ENCODE measurements at places on chromosomes 11 and 22. TPM values are rescaled to one million over a fixed set of nuclear protein-coding genes. Genes with fewer than 3 reads are reported as not detected.

The PACSIN3 gene
- 15.2 TPM for total RNA-seq

The TPBGL gene
- total RNA-seq, result 0.22 TPM

The LMO2 gene
- 0.57 TPM for total RNA-seq

The MRGPRG gene
- not detected for total RNA-seq

The APIP gene
- 28.9 TPM for total RNA-seq

The INTS4 gene
- total RNA-seq, result 49.3 TPM

The DGCR6 gene
- total RNA-seq, result 1.6 TPM

The VPREB1 gene
- not detected for total RNA-seq

The SEPTIN5 gene
- total RNA-seq, result 0.38 TPM

The CFL1 gene
- total RNA-seq, result 977 TPM

The MYEOV gene
- total RNA-seq, result not detected

The SYT9 gene
- not detected for total RNA-seq

The POLA2 gene
- total RNA-seq, result 57.6 TPM

The DNAJB7 gene
- not detected for total RNA-seq

The MN1 gene
- 0.08 TPM for total RNA-seq

The MAPK8IP2 gene
- total RNA-seq, result 0.05 TPM

The USP47 gene
- 48.3 TPM for total RNA-seq

The ZW10 gene
- total RNA-seq, result 20.1 TPM

The NPTXR gene
- 2.2 TPM for total RNA-seq

The SPDYC gene
- total RNA-seq, result not detected

The KIF18A gene
- total RNA-seq, result 2.9 TPM

The PLAAT5 gene
- 0.24 TPM for total RNA-seq

The ANGPTL5 gene
- not detected for total RNA-seq

The SYTL2 gene
- 2.7 TPM for total RNA-seq

The OR5D14 gene
- total RNA-seq, result not detected

The SEC14L2 gene
- 10.4 TPM for total RNA-seq

The BTG4 gene
- not detected for total RNA-seq

The XKR3 gene
- total RNA-seq, result not detected

The OR52E8 gene
- total RNA-seq, result not detected

The RCOR2 gene
- 0.13 TPM for total RNA-seq

The FXYD2 gene
- 0.63 TPM for total RNA-seq

All from activated T-cell treated with anti-CD3 and anti-CD28 coated beads, Interleukin-2, amount 50 U/mL, for 4 hours (primary cell).